ENCODE measurements at places on chromosomes 4 and X.

GRCh38 chrX:141736656-141737055, 38.1 kb upstream of the SPANXD start:
- DNase-seq = no peak

DNA sequence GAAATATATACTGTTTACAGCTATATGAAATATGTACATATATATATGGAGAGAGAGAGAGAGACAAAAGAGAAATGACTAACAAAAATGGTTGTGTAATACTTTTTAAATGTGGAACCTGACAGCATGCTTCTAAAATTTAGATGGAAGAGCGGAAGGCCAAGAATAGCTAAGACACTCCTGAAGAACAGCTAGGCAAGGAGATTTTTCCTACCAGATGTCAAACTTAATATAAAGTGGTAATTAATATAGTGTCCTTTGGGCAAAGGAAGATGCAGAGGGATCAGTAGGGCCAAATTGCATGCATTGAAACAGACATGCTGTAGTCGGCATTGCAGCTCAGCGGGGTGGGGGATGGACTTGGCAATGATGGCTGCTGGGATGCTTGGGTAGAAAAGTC, 45.2 kb downstream of the ADD1 start:
- DNase-seq = no peak

DNA sequence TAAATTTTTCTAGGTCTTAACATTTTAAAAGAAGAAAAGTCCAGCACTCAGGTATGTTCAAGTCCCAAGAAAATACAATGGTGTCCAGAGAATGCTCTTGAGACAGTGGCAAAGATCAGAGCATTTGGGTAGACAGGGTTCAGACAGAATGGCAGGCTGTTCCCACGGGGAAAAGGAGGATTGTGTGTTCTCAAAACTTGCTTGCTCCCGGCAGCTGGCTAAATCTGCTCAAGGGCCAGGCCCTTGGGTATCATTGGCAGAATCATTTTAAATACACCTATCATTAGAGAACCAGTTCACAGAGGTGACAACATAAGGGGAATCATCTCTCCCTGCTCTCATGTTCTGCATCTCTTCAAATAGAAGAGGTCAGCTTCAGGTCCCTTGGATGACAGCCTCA, 456.3 kb downstream of the DTHD1 start:
- DNase-seq = no peak

DNA sequence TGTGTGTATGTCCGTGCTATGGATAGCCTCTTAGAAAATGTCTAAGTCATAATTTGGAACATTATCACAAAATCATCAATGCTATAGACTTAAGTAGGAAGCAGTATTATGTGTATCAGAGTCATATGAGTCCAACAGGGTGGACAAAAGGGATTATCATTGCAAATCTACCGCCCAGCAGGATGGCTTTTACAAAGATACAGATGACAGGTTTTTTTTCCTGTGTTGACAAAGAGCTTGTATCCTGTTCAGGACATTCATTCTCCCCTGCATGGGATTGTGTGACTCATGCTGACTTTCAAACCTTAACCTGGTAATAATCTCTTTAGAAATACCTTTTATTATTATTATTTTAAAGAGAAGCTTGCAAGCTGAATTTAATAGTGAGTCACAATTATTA, 310.3 kb upstream of the GNPDA2 start:
- DNase-seq = no peak

- no peak for DNase-seq
Observed at GRCh38 chrX:98338544-98338943, 1454.8 kb downstream of the RPA4 start.

- DNase-seq = no peak
Observed at GRCh38 chr4:74134500-74134852, 23.4 kb upstream of the MTHFD2L start.

DNA sequence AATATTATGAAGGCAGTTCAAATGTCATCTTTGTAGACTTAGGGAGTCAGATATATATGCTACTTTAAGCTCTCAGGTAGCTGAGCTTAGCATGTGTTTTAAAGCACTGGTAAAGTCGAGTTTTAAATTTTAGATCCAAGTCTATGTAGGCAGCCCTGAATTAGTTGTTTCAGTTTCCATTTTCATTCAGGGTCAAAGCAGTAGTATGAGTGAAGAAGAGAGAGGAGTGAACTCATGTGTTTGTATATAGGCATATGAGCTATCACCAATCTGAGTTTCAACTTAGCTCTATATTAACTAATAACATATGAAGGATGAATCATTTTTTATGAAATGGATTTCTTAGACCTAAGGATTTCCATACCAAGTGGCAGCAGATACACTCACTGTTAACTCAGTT, 1353.4 kb downstream of the FSTL5 start:
- no peak for DNase-seq

DNA sequence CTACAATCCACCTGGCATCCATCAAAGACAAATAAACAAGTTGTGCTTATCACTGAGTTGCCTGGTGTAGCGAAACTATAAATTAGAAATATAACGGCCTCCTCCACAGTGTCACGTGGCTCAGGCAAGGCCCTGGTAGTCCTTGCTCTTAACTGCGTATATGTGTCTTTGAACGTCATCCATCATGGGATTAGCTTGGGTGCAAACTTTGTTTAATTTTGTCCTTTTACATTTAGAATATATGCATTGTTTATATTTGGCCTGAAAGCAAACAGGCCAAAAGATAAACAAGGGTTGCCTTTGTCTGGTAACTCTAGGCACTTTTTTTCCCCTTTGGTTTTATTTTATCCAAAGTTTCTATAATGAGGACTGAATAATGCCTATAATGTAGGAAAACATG, 184.9 kb downstream of the KIT start:
- DNase-seq = no peak

- DNase-seq = no peak
Observed at GRCh38 chr4:168655182-168655581, 158.3 kb downstream of the PALLD start.

DNA sequence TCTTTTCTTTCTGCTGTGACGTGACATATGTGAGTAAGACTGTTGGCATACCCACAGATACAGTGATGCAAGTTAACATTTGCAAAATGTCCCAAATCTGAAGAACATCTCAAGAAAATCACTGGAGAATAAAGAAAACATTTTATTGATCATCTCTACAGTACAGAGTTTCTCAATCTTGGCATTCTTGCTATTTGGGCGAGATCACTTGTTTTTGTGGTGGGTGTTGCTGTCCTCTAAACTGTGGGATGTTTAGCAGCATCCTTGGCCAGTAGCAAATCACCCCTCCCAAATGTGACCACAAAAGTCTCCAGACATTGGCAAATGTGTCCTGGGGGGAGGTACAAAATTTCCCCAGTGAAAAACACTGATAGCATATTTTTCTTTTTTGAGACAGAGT, 28.8 kb downstream of the AMELX start:
- DNase-seq = no peak

All from CD4-positive, alpha-beta T cell (primary cell).